ENCODE measurements at places on chromosomes 13 and 19.

- no peak for DNase-seq
Measured at GRCh38 chr13:51804295-51805172, 571 bp upstream of the DHRS12 start.

- DNase-seq = no peak
Measured at GRCh38 chr19:2856457-2857050, 10.6 kb upstream of the ZNF556 start.

DNA sequence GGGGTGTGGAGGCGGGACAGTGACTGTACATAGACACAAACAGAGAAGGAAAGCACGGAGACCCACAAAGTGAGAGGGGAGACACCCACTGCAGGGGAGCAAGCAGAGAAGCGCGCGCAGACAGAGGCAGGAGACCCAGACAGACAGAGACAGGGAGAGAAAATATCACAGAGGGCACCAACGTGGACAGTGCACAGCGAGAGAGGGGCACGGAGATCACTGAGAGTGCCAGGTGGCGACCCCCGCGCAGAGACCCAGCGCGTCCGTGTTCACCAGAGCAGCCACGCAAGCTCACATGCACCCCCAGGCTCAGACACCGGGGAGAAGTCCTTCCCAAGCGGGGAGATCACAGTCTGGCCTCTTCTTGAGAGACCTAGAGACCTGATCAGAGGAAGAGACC lies 1.4 kb upstream of the CACNG7 start:
- no peak for DNase-seq

GRCh38 chr19:37699057-37699456 lies 20.5 kb downstream of the ZNF607 start:
- peak; percentile 17 for DNase-seq

GRCh38 chr13:33328701-33329100 lies 43.1 kb upstream of the STARD13 start:
- no peak for DNase-seq

DNA sequence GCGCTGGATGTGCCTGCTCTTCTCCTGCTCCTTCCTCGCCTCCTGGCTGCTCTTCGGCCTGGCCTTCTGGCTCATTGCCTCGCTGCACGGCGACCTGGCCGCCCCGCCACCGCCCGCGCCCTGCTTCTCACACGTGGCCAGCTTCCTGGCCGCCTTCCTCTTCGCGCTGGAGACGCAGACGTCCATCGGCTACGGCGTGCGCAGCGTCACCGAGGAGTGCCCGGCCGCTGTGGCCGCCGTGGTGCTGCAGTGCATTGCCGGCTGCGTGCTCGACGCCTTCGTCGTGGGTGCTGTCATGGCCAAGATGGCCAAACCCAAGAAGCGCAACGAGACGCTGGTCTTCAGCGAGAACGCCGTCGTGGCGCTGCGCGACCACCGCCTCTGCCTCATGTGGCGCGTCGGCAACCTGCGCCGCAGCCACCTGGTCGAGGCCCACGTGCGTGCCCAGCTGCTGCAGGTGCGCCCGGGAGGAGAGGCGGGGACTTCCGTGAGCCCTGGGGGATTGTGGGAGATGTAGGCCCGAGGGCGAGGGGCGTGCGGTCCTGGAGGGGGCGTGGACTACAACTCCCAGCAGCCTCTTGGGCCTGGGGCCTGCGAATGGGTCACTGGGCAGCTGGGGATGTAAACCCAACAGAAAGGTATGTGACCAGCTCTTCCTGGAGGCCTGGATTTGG lies 6.7 kb downstream of the KCNJ14 start:
- DNase-seq = no peak

- DNase-seq = peak; percentile 31
Measured at GRCh38 chr13:75145927-75146326, 336.0 kb downstream of the TBC1D4 start.

GRCh38 chr13:32036757-32037156 lies 5.2 kb downstream of the FRY start:
- no peak for DNase-seq

- no peak for DNase-seq
Measured at GRCh38 chr13:112059457-112060281, 7.3 kb upstream of the SOX1 start.

- no peak for DNase-seq
Measured at GRCh38 chr19:11473725-11474124, 7.1 kb downstream of the ELAVL3 start.
